Stimulated activated CD8-positive, alpha-beta memory T cell treated with anti-CD3 and anti-CD28 coated beads, Interleukin-4, amount 100 ng/mL, for 4 hours (primary cell): ENCODE measurements at places on chromosomes 2 and 18.

GRCh38 chr2:127464470-127465257 lies 46.4 kb downstream of the PROC start:
- no peak for DNase-seq

DNA sequence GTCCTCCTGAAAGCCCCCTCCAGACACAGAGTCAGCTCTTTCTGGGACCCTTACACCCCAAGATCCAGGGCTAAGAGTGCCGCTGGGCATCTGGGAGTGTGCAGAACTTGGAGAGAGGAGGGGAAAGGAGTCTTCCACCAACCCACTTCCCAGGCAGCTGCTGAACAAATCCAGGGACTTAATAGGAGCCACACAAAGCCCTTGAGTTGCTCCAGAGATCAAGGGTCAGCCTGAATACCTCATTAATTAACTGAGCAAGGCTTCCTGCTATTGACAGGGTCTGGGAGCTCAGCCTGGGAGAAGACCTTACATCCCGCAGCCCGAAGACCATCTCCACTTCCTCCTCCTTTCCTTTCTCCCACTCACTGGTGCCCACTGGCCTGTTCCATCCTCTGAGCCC lies 108.3 kb downstream of the CELF4 start:
- no peak for DNase-seq

- no peak for DNase-seq
These were observed 20.7 kb upstream of the TTN start for GRCh38 chr2:178827739-178828485.

GRCh38 chr18:49691177-49691608 lies 122.1 kb downstream of the ACAA2 start:
- no peak for DNase-seq

- DNase-seq: no peak
These were observed 503.4 kb upstream of the VRK2 start for GRCh38 chr2:57543211-57543610.

DNA sequence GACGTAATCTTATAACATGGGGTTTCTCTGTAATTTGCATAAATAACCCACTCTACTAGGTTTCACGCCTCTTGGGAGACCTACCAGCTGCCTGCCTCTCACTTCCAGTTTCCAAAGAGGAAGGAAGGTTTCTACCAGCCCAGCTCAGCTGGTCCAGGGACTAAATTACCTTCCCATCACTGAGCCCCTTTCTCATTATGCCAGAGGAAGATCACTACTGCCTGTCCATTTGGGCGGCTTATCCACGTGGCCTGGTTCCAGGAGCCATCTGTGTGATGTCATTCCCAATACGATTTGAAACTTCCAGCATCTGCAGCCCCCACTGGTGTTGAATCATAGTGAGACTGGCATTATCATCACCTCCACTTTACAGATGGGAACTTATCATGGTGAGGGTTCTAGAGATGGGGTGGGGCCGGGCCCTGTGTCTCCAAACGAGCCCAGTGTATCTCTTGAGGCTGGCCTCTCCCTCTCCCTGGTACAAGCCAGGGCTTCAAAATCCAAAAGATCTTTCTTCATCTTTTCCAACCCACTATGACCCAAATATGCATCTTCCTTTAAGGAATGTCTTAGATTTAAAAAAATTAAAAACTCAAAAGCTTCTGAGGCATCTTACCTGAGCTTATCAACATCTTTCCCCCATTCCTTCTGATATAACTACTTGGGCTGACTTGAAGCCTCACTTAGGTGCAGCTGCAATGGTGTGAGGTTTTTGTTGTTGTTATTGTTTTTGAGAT lies 140.8 kb downstream of the DDX1 start:
- no peak for DNase-seq

- no peak for DNase-seq
These were observed 40.0 kb downstream of the FAM228A start for GRCh38 chr2:24214880-24215279.

DNA sequence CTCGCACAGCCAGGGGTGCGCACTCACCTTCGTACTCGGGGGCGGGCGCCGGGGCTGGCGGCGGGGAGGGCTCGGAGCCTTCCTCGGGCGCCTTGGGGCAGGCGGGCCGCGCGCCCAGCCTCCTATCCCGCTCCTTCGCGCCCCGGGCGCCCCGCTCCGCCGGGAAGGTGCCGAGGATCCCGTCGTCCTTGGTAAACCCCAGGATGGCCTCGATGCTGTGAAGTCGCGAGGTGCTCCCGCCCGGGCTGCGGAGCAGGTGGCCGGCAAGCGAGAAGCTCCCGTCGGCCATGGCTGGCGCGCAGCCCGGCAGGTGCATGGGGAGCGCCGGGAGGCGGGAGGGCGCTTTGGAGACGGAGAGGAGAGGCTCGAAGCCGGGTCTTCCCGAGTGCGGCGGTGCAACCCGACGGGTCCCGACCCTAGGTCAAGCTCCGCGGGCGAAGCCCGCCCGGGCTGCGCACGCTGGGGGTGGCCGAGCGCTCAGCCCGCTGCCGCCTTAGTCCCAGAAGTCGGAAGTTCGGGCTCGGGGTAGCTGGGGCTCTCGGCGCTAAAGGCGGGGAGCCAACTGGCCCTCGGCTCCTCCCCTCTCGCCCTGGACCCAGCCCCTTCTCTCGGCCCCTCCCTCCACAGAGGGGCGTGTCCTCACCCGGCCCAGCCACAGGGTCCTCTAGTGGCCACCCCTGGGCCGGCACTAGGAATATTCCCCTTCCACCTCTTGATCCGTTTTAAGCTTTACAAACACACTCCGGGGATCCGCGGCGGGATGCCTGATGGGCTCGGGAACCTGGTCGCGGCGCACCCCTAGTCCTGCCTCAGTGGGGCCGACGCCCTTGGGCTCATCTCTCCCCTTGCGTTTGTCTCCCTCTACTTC lies at the start of gene RAX:
Gene RAX, minus strand, starts transcription at position 564 of the 868 bp plus-strand sequence. Its CDS starts 248 bp downstream, at position 316.
- no peak for DNase-seq

- no peak for DNase-seq
These were observed 2.1 kb downstream of the PROM2 start for GRCh38 chr2:95276244-95276887.

GRCh38 chr2:65017335-65017734 lies 28.1 kb downstream of the SLC1A4 start:
- no peak for DNase-seq
